ENCODE measurements at places on chromosomes 1 and 21. TPM values are rescaled to one million over a fixed set of nuclear protein-coding genes. Genes with fewer than 3 reads are reported as not detected.

The SLC45A3 gene
- 2.0 TPM for total RNA-seq

The LCE2A gene
- not detected for total RNA-seq

The MYOG gene
- not detected for total RNA-seq

The ASAP3 gene
- total RNA-seq: 0.42 TPM

The ZNF695 gene
- 0.52 TPM for total RNA-seq

The TBX19 gene
- total RNA-seq: 1.5 TPM

The CFHR5 gene
- total RNA-seq: not detected

The KIAA0040 gene
- 17.2 TPM for total RNA-seq

The TSPAN1 gene
- total RNA-seq: not detected

The CELA3A gene
- total RNA-seq: not detected

The FMN2 gene
- not detected for total RNA-seq

The ESPN gene
- 0.52 TPM for total RNA-seq

The C8B gene
- not detected for total RNA-seq

The SYT11 gene
- total RNA-seq: 12.0 TPM

The PCBP3 gene
- total RNA-seq: 2.2 TPM

The C1orf56 gene
- total RNA-seq: 0.31 TPM
